CD4-positive, alpha-beta T cell treated with Interferon gamma for 1 hour (primary cell): ENCODE measurements at places on chromosomes 2 and 18.

DNA sequence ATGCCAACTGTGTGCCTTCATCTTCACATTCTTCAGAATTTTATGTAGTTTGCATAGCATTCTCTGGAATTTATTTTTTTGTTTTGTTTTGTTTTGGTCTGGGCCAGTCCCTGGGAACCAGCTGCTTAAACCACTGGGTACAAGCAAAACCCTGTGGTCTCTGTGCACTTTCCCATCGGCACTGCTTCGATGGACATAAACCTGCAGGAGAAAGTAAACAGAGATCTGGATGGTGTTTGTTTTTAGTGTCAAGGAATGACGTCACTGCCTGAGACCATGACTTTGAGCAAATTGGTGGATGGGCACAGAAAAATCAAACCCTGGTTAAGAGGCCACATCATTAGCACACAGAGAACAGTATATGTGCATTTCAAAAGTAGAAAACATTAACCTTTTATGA lies 64.7 kb upstream of the RASGRP3 start:
- no peak for DNase-seq

DNA sequence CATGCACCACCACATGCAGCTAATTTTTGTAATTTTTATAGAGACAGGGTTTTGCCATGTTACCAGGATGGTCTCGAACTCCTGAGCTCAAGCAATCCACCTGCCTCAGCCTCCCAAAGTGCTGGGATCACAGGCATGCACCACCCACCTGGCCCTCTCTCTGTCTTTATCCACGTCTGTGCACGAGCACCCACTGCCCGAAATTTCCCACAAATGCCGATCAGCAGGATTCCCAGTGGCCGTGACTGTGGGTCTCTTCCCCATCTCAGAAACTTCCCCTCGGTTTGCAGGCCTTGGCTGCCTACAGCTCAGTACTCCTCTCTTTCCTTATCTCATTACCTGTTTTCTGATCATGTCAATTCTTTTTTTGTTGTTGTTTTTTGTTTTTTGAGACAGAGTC lies 217.3 kb downstream of the TTC32 start:
- no peak for DNase-seq

GRCh38 chr2:6723865-6724604 lies 141.7 kb downstream of the CMPK2 start:
- DNase-seq, result no peak

GRCh38 chr2:48122166-48122565 lies 215.9 kb upstream of the FBXO11 start:
- DNase-seq, result no peak

DNA sequence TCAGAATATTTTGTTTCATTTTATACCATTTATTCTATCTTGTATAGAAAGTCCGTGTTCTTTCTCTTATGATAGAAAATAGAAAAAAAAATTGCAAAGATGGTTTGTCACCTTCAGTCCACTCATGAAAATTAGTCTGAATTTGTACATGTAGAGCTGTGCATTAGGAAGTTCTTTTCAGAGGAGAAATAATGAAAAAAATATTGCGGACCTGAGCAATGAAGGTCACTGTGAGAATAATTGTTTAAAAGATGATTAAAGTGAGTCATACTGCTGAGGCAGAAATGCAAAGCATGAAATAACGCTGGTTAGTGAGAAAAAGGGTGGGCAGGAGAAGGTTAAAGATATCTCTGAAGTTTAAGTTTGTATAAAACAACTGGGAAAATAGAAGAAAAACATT lies 431.1 kb downstream of the TMX3 start:
- DNase-seq, result no peak

DNA sequence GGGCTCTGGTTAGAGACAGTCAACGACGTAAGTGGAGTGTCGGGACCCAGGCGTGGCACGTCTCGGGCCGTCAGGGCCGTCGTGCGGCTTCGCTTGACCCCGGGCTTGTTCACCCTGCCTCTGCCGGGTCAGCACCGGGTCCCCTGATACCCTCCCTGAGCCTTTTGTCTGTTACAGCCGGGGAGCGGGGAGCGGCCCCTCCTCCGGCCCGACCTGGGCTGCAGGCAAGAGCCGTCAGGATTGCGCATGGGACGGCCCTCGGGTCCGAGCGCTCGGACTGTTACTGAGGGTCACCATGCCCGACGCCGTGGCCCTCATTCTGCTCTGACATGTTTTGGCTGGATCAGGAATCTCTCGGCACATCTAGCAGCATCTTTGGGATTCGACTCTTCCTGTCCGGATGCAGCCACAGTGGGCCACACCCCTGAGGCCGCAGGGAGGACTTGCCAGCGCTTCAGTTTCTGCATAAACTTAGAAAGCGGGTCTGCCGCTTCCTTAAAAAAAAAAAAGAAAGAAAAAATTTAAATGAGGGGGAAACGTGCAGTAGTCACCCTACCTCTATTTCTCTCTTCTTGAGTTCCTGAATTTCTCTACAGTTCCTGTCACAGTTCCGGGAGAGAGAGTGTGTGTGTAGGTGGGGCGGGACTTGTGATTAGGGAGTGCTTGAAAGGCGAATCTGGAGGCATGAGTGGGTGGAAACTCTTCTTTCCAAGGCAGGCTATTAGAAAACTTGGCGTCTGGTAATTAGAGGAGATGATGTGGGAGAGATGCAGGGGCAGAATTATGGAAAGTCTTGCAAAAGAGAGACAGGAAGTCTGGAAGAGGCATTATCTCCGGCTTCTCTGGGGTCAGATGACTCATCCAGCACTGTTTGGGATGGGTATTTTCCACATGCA lies 909 bp downstream of the TMEM87B start:
- peak; percentile 11 for DNase-seq

GRCh38 chr2:230928701-230929380 lies 3.8 kb upstream of the GPR55 start:
- DNase-seq, result no peak

DNA sequence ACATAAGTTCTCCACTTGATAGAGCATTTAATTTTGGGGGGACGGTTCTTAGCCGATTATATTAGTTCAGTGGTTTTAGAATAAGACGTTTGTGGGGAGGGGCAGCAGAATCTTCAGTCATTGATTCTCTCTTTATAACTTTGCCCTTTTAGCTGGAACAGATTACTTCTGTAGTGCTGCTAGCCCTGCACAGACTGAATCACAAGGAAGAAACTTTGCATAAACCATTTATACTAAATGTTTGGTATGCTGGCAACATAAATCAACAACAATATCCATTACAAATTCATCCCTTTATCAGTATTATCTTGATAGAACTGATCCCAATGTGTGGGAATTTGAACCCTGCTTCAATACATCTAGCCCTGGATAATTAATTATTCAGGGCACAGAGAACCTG lies 112.2 kb downstream of the GPD2 start:
- DNase-seq, result no peak

GRCh38 chr2:42878581-42878980 lies 86.2 kb upstream of the HAAO start:
- DNase-seq, result no peak

- no peak for DNase-seq
These were observed 18.8 kb downstream of the ZNF385B start for GRCh38 chr2:179842498-179843153.

GRCh38 chr18:22170421-22171257 lies 1.2 kb downstream of the GATA6 start:
- DNase-seq, result no peak

DNA sequence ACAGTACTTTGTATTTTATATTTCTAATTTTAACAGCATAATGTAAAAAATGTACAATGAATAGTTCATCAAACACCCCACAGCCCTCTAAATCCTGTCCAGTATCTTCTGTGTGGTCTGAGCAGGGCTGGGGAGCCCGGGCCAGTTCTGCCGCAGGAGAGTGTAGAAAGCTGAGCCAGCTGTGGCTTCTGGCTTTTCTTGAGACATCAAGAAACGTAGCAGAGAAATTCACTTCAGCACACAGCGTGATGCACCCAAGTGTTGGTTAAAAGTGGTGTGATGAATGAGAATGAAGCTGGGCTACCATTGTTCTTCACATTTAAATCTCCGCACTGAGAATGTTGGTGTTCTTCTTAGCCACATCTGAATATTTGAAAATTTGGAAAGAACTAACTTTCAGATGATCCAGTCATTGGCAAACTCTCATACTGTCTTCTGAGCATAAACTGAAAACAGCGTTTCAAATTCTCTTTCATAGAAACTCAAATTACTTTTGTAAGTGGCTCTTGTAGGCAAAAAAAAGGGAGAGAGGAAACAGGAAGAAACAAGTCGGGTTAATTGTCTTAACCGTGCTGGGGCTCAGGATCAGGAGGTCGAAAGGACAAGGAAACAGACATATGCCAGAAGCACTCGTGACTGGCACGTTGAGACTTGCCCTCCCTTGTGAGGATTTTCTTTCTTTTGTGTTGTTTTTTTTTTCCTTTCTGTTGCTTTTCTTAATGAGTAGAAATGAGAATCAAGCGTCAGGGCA lies 23.4 kb upstream of the TMEM87B start:
- no peak for DNase-seq

DNA sequence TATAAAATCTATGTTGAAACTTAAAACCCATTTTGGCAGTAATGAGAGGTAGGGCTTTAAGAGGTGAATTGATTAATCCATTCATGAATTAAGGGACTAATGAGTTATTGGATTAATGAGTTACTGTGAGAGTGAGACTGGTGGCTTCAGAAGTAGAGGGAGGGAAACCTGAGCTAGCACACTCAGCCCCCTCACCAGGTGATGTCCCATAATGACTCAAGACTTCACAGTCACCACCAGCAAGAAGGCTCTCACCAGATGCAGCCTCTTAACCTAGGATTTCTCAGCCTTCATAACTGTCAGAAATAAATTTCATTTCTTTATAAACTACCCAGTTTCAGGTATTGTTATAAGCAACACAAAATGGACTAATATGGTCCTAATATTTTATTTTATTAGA lies 621.7 kb upstream of the ACVR2A start:
- no peak for DNase-seq

GRCh38 chr2:240374085-240374907 lies 61.2 kb upstream of the GPC1 start:
- no peak for DNase-seq

GRCh38 chr2:120930864-120931263 lies 195.2 kb downstream of the GLI2 start:
- no peak for DNase-seq

- peak; percentile 20 for DNase-seq
These were observed 23.6 kb upstream of the RBM44 start for GRCh38 chr2:237774811-237775553.

GRCh38 chr18:40612356-40612755 lies 1342.7 kb upstream of the PIK3C3 start:
- DNase-seq, result no peak

DNA sequence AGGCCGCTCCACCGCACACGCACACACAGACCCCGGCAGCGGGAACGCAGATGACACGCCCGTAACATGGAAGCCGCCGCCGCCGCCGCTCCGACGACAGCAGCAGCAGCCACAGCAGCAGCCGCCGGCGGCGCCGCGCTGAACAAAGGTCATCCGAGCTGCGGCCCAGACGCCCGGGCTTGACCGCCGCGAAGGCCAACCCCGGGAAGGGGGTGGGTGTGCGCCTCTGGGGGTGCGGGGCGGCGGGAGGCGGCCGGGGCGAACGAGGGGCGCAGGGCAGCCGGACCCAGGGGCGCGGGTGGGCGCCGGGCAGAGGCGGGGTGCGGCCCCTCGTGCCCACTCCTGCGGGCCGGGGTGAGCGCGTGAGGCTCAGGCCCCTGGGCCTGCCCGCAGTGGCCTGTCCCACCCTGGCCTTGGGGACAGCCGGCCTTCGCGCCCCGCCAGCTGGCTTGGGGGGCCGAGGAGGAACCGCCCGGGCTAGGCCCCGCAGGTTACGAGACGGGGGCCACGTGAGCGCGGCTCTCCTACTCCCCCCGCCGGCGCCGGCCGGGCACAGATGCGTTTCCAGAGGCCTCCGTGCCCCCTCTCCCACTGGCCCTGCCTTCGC lies 1.0 kb upstream of the ZNF532 start:
- DNase-seq, result peak; percentile 41

DNA sequence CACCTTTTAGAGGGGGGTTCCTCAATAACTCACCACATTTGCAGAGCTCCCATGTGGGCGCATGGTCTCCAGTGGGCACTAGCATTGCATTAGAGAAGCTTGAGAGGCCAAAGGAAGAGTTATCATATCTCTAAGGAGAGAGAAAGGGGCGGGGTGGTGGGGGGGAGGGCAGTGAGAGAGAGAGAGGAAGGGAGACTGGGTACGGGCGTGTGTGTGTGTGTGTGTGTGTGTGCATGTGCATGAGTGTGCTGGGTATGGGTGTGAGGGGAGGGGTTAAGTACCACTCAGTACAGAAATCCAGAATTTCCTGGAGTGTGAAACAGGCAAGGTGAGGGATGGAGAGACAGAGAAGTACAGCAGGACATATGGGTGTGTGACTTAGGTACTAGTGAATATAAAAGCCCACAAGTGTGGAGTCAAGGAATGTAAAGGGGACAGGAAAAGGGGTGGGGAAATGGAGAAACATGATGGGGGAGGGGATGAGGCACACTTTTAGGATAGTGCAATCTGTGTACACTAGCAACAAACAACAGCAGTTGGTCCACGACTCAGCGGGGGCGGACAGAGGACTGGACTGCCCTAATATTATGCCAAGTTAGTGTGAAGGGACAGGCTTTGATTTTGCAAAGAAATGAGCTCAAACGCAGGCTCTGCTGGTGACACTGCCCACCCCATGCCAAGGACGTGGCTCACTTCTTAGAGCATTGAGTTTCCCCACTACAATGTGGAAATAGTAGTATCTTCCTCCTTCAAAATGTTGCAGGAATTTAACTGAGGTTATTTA lies 91.3 kb downstream of the SPRED2 start:
- no peak for DNase-seq

GRCh38 chr2:39568116-39568515 lies 97.6 kb upstream of the TMEM178A start:
- DNase-seq, result no peak

DNA sequence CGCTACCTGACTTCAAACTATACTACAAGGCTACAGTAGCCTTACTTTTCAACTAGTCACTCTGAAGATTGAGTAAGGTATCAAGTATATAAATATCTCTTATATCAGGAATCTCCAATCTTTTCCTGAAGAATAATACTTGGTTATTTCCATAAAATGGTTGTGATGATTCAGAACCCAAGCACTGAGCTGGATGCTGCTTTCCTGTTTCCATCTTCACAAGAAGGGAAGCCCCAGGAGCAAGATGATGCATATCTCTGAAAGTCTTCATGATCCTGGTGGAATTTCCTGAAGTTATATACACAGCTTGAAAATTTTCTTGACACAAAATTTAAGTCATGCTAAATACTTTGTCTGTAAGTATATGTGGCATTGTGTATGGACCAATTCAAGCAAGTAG lies 243.9 kb upstream of the TANK start:
- DNase-seq, result no peak

- DNase-seq, result peak; percentile 31
These were observed 139.4 kb downstream of the AKAIN1 start for GRCh38 chr18:5057386-5058348.

DNA sequence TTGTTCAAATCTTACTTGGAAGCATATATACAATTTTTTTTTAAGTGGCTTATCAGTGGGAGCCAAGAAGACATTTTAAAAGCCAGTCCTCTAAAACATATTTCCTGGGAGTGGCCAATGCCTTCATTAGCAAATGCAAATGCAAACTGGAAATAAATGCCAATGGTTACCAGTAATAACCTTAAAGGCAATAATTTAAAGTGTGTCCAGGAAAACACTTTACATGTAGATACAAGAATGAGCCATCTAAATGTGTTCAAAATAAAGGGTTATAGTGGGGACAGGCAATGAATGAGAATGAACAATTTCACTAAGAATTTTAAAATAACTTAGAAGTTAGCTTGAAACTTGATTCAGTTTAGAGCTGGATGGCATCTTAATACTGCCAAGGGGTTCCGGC lies 64.2 kb downstream of the FARSB start:
- no peak for DNase-seq

GRCh38 chr2:109005686-109006204 lies 16.7 kb upstream of the EDAR start:
- DNase-seq, result no peak

- no peak for DNase-seq
These were observed 46.9 kb upstream of the NDUFV2 start for GRCh38 chr18:9055626-9056025.
